Mesenchymal stem cell (in vitro differentiated cells and primary cell): ENCODE measurements at places on chromosomes 13 and 19.

DNA sequence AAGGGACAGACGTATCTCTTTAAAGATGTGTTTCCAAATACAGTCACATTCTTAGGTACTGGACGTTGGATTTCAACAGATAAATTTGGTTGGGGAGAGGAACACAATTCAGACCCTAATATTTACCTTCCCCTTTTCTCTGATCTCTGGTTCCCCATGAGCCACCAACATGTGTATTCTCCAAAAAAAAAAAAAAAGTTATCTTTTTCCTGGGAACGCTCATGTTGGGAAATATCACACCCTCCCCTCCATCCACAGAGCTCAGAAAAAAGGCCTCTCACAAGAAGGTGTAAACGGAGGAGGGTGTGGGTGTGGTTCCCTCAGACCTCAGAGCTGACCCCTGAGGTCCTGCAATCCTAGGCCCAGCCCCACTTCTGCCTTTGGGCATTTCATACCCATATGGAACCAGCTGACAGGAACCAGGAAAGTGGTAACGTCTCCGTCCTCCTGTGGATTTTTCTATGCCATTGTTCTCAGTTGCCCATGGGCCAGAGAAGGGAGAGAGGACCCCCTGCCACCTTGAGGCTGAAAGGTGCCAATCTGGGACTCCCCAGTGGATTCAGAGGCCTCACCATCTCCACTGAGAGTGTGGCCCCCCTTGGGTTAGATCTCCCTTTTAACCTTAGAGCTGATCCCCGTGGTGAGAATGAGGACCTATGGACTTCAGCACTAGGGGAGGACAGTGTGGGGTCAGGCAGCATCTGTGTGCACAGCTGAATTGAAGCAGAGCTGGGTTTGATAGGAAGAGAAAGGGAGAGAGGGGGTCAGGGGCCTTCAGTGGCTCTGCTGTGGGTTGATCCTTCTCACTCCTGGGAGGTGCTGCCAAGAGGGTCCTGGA, 8.4 kb upstream of the SIGLEC12 start:
- no peak for DNase-seq

- DNase-seq, result peak; percentile 87
These were observed 56.6 kb downstream of the COL4A1 start for GRCh38 chr13:110250258-110250891.

DNA sequence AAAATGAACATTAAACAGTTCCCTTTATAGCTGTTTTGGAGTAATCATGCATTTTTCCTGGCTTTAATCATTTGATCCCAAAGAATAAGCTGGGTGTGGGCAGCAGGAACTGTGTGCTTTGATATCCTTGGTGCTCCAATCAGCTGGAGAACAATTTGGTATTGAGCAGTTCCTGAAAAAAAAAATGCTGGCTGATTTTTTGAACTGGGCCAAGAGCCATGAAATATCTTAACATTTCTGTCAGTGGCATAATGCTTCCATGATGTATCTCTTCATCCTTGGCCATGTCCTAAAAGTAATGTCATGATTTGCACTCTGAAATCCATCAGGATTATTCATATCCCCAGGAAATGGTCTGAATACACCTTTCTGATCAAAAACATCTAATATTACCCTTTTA, 134.7 kb downstream of the LHFPL6 start:
- DNase-seq, result no peak

GRCh38 chr13:25762281-25762680, 289.5 kb downstream of the SHISA2 start:
- no peak for DNase-seq

GRCh38 chr13:99196466-99197116, 4.1 kb upstream of the UBAC2 start:
- no peak for DNase-seq
